ENCODE measurements at places on chromosomes 3 and 15.

DNA sequence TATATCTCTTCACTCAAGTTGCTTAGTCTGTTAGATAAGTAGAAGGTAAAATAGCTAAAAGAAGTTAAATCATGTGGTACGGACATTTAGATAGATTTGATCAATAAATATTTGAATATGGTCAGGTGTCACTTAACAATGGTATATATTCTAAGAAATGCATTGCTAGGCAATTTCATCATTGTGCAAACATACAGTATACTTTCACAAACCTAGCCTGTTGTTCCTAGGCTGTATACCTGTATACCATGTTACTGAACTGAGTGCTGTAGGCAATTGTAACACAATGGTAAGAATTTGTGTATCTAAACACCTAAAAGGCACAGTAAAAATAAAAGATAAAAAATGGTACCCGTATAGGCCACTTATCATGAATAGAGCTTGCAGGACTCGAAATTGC, 112.8 kb upstream of the CGNL1 start:
- DNase-seq: no peak

- DNase-seq: no peak
These were observed 48.3 kb downstream of the PRTG start for GRCh38 chr15:55694652-55695150.

DNA sequence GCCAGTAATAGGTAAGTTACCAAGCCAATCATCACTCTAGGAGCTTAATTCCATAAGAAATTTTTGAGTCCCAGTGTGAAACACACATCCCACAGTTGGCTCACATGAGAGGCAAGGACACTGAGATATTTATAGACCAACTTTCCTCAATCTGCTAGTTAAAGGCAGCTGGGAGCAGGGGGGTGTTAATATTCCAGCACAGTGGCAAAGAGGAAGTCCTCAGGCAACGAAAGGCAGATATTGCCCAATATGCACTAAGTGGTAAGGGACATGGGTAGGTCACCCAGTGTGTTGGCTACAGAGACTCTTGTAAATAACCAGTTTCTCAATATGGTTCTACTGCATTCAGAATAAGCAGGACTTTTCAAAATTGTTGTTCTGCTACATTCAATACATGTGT, 61.0 kb downstream of the TOP2B start:
- DNase-seq: no peak

- no peak for DNase-seq
These were observed 17.1 kb downstream of the SKIC8 start for GRCh38 chr15:78282324-78282723.

- no peak for DNase-seq
These were observed 33.8 kb downstream of the SLCO3A1 start for GRCh38 chr15:91887321-91887720.

- no peak for DNase-seq
These were observed 610 bp downstream of the EPHB3 start for GRCh38 chr3:184561913-184562877.

DNA sequence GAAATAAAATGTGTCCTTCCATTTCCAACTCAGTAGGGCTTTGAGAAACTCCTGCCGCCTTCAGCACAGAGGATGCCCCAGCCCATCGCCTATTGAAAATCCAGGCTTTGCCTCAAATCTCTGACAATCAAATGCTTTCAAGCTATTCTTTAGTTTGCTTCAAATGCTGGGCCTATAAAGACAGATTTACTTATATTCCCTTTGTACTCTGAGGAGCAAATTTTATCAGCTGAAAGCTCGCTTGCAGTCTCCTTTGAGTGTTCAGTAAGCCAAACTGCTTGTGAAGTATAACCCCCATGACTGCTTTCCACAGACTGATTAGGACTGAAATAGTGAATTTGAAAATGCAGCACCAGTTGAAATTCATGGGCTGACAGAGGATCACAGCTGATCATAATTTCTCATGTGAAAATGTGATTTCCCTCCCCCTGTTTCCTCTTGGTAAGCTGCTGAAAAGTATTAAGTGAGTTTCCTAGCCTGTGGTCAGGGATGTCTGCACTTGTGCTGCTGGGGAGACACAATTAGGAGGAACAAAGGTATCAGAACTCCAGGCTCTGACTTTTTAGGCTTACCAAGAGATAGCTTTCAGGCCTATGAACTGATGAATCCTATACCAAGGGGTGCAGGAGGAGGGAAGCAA, 563.4 kb upstream of the TGFBR2 start:
- DNase-seq: no peak

DNA sequence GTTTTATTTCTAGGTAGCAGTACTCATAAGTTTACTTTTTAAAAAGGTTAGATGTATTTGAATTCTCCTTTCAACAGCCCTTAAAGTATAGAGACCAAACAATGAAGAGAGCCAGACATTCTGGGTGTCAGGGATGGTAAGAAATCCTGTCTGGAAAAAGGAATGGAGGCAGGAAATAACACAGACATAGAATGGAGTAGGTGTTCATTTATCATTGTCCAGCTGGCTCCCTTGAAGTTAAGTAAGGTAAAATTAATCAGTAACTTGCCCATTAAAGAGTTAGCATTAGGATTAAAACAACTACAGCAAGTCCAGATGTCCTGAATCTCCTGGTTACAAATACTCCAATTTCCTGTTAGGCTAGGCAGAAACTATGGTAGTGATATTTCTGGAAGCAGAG, 13.5 kb upstream of the SUCNR1 start:
- no peak for DNase-seq

- no peak for DNase-seq
These were observed 771.4 kb downstream of the TUSC7 start for GRCh38 chr3:117480972-117481371.

GRCh38 chr3:59406943-59407342, 357.1 kb upstream of the CFAP20DC start:
- no peak for DNase-seq

GRCh38 chr15:57316451-57316850, 59.9 kb upstream of the CGNL1 start:
- DNase-seq: no peak

GRCh38 chr15:89177633-89178306, 43.6 kb downstream of the RLBP1 start:
- peak; percentile 76 for DNase-seq

DNA sequence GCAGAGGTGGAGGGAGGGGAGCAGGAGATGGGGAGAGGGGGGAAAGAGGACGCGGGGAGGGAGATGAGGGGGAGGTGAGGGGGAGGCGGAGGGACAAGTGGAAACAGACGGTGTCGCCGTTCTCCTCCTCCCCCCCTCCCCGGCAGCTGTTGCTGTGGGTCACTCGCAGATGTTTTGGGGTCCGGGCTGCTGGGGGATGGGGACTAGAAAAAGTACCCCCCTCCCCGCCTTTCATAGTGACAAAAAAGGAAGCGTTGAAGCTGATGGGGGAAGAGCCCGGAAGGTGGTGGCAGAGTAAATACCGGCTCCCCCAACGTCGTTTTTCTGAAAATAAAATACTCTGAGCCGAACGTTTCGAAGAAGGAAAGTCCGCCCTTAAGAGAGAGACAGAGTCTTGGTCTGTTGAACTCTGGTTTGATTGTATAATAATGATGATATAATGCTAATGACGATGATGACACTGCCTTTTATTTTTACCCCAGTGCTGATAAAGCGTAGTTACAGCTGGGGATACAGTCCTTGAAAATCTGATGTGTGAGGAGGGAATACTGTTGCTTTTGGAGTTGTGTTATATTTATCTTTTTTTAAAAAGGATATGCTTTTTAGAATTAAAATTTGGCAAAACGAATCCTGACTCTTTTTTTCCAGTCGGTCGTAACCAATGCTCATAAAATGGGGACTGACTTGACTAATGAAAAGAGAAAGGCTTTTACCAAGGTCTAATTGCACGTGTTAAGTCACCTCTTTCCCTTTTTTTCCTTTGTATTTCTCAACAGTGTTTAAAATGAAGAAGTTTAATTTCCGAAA, 993 bp downstream of the STXBP5L start:
- no peak for DNase-seq

GRCh38 chr15:29622637-29623036, 199.6 kb downstream of the TJP1 start:
- no peak for DNase-seq

DNA sequence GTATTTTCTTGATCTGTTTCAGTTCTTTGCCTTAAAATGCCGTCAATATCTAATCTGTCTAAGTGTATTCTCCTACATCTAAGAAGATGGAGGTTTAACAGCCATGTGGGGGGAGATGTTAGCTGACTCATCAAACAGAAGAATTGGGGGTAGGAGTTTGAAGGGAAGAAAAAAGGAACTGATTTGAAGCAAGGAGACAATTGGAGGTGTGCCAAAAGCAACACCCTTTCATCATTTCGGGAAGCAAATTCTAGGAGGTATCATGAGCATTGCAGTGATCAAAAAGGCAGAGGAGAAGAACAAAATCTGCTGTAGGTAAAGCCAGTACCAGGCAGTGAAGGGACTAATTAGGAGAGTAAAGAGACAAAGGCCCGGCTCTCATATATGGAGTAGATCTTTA, 337.3 kb upstream of the TBC1D5 start:
- no peak for DNase-seq

- DNase-seq: no peak
These were observed 286.3 kb downstream of the ZNF385D start for GRCh38 chr3:21464746-21465145.

- no peak for DNase-seq
These were observed 12.7 kb upstream of the TMCO5A start for GRCh38 chr15:37921527-37922385.

GRCh38 chr3:184523825-184524615, 37.6 kb upstream of the EPHB3 start:
- DNase-seq: peak; percentile 38

DNA sequence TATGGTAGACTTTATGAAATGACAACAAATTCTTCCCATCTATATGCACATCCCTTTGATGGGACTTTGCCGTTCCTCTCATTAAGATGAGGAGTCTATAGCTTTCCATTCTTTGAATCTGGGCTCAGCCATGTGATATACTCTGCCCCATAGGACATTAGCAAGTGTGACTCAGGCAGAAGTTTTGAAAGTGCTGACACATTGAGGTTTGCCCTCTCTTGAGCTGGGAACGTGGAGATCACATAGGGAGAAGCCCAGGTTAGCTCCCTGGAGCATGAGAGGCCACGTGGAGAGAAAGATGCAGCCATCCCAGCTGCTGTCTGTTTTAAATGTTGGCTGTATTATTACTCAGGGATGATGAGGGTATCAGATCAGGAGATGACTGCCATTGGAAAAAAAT, 67.7 kb upstream of the OXTR start:
- DNase-seq: no peak

- DNase-seq: no peak
These were observed 92.4 kb downstream of the CLDN1 start for GRCh38 chr3:190229632-190230424.

DNA sequence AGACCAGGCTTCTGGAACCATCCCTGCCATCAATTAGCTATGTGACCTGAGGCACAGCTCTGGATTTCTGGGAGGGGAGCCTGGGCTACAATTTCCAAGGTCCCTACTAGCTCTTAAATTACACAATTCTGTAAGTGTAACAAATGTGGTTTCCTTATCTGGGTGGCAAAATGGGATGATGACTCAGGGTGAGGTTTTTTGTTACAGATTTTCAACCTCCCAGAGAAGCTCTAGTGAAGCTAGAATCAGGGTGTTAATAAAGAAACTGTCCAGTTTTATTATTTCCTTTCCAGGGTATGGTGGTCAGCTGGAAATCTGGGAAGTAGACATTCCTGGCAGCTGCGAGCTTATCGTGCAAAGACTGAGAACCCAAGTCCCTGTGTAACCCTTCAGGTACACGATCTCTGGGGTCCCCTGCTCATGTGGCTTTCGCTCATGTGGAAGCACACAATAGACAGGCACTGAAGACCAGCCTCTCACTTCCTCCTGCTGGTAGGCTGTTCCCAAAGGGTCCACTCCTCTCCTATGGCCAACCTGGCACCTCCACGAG, 7.3 kb downstream of the RAB27A start:
- DNase-seq: no peak

DNA sequence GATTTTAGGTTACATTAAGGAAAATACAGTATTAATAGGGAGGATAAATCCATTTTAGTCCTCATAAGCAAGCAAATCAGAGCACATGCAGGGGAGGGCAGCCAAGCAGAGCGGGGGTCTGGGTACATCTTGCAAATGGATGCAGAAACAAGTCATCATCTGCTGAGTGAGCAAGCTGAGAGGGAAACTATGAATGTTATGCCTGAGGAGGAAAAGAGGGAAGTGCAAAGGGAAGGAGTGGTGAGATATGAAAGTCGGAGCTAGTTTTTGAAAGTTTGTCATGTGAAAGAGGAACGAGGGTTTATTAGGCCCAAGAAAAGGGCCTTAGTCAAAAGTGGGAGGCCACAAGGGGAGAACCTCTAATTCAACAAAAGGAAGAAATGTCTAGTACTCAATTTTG, 15.4 kb downstream of the PTX3 start:
- no peak for DNase-seq

- no peak for DNase-seq
These were observed 64.7 kb downstream of the ATP2B2 start for GRCh38 chr3:10440684-10441083.

DNA sequence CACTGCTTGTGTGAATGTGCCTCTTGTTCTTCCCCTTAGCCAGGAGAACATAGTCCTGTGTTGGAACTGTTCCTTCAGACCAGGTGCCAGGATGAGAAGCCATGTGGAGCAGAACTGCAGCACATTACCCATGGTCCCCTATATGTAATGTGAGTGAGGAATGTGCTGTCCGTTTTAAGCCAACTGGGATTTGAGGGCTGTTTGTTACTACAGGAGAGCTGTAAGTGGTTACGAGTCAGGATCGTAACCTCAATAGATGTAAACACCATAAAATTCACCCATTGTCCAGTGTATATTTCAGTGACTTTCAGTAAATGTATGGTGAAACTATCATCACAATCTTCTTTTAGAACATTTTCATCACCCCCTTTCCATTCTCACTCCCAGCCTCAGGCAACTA, 10.1 kb upstream of the SCAP start:
- no peak for DNase-seq

DNA sequence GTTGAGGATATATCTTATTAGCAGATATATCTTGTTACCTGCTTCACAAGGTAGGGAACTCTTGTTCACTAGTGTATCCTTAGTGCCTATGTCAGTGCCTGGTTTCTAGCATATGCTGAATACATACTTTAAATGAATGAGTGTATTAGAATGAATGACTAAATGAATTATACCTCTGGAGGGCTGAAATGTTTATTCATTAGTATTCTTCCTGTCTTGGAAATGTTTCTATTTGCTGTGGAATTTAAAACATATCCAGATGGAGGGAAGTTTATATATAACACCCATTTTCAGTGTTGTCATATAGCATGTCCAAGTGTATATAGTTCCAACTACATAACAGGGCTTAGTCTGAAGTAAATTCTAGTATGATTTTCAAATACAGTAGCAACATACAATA, 581.5 kb downstream of the TBL1XR1 start:
- no peak for DNase-seq

DNA sequence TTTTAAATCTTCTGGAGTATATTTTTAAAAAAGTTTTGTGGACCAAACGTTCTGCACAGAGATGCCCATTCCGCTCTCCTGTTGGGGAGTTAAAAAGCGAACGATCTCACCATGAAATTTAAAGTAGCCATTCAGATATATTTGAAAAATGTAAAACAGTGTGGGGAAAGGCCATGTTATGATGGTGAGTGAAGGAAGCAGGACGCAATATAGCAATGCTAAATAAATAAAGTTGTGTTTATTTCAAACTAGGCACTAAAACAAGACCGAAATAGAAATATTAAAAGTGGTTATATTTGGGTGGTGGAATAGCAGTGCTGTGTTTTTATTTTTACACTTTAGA, 327 bp upstream of the CCDC13 start:
- DNase-seq: no peak
